ENCODE measurements at places on chromosomes 16 and 17. TPM values are rescaled to one million over a fixed set of nuclear protein-coding genes. Genes with fewer than 3 reads are reported as not detected.

Gene GPR139
- total RNA-seq, result not detected

Gene PRSS22
- total RNA-seq, result not detected

Gene RPGRIP1L
- total RNA-seq, result 3.4 TPM

Gene SCGB1C2
- not detected for total RNA-seq

Gene PSME3IP1
- 46.6 TPM for total RNA-seq

Gene SSTR5
- total RNA-seq, result not detected

Gene ANKRD40CL
- total RNA-seq, result not detected

Gene NCBP3
- total RNA-seq, result 39.6 TPM

Gene CSNK2A2
- total RNA-seq, result 34.4 TPM

Gene SECTM1
- 3.1 TPM for total RNA-seq

Gene CPHXL2
- total RNA-seq, result not detected

Gene TOP2A
- 133 TPM for total RNA-seq

Gene GCGR
- 0.61 TPM for total RNA-seq

Gene SLC5A2
- not detected for total RNA-seq

Gene PDPK1
- total RNA-seq, result 8.4 TPM

Gene AGRP
- not detected for total RNA-seq

Gene HSD3B7
- total RNA-seq, result 21.7 TPM

Gene VMO1
- not detected for total RNA-seq

Gene UQCRC2
- 94.3 TPM for total RNA-seq

Gene SLC12A4
- 46.2 TPM for total RNA-seq

Gene PIRT
- total RNA-seq, result not detected

Gene FOXF1
- 0.06 TPM for total RNA-seq

Gene SLC7A6OS
- 16.7 TPM for total RNA-seq

Gene HASPIN
- total RNA-seq, result 11.7 TPM
